ENCODE measurements at places on chromosomes 11 and 22.

- DNase-seq = no peak
Observed at GRCh38 chr11:33940538-33940815, 48.6 kb upstream of the LMO2 start.

DNA sequence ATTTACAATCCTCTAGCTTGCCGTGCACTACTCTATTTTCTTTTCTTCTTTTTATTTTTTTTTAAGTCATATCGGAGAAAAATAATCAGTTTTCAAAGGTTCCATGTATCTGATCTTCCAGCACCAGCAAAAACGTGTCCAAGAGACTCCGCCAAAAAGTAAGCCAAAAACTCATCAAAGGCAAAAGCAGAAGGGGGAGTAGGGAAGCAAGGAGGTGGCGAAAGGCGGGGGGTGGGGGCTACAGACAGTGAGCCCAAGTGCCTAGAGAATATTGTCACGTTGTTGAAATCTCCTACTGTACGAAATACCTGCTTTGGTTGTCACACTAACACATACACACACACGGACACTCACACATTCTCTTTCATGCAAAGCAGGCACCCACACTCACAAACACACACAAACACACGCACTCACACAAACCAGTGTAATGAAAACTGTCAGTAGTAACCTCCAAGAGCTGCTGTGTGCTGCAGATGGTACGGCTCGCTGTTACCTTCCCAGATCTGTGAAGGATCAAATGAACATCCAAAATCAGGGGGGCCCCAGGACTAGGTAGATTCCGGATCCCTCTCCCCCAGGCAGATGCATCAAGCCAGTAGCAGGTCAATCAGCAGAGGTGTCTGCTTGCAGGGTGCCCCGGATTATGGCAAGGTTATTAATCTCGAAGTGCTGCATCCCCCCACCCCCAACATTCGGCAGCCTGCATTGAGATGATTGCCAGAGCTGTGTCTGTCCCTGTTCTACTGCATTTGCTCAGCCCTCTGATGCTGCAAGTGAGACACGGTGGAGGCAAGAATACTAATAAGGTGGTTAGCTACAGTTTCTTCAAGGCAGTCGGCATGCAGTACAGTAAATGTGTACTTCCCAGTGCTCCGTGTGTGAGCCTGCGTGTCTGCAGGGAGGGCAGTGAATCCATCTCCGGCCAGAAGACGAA, at the start of gene LRRC4C:
TSS of gene LRRC4C (minus strand) at position 188 of the 937 bp plus-strand sequence.
- no peak for DNase-seq

DNA sequence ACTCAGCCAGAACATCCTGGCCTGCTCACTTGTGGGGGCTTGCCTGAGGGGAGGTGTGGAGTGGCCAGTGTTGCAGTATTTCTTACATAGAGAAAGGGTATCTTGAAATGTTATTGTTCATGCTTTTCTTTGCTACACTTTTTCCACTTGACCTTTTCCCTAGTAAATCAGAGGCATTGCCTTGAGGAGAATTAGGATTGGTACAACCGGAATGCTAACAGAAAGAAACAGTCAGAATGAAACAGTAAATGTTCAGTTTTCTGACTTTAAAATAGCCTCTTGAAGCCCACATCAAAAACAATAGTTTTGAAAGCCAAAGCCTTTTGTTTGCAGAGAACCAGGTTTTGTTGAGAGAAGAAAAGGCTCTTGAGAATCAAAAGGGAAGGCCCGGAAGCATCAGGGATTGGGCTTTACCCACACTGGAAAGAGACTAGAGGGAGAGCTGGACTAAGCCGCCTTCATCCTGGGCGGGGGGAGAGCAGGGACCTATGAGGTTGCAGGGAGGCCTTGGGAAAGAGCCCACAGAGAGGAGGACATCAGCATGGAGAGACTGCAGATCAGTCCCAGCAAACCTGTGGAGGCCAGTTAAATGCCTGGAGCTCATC, 12.4 kb downstream of the ADM start:
- no peak for DNase-seq

DNA sequence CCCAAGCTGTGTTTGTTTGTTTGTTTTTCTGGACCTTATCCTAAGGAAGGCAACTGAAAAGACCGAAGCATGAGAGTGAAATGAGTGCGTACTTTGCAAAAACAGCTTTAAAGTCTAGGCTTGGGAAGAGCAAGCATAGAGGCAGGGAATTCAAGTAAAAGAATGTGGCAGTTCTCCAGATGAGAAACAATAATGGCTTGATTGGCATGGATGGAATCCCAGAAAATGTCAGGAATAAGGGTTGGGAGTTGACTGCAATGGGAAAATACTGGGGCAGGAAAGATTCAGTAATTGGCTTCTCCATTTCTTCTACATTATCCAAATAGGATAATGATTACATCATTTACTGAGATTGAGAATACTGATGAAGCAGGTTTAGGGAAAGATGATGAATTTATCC, 17.5 kb downstream of the SAAL1 start:
- DNase-seq = no peak

GRCh38 chr11:118412921-118413320, 11.5 kb downstream of the ATP5MG start:
- DNase-seq = no peak

DNA sequence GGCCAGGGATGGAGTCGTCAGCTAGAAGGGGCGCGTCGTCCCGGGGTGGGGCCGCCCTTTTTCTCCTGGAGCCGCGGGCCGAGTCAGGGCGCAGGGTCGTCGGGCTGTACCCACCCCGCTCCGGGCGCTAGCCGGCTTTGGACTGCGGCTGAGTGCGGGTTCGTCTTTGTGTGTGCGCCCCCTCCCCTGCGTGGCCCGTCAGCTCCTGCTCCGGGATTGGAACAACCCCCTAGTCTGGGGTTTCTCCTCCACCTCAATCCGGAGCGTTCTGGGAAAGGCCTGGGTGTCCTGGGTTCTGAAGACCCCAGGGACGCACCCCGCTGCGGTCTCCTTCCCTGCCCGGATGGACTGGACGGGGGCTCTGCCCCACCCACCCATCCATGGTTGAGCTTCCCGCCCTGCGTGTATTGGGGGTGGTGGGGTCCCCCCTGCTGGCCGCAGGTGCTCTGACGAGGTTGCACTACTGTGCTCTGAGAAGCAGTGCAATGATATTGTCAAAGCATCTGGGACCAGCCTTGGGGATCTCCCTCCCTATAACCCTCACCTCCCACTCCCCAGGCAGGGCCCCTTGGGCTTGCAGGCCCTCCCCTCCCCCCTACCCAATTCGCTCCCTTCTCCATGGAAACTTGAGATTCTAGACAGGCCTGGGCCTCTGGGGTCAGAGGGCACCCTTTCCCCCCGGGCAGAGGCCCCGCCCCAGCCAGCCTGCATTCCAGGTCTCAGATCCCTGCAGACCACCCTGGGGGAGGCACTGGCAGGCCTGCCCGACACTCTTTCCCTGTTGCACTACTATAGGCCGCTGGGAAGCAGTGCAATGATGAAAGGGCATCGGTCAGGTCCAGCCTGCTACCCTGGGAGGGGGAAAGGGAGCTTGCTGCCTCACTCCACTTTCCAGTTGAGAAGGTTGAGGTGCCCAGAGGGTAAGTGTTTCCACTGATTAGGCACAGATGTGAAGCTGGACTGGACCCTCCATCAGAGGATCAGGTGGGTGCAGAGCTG, 10.7 kb downstream of the SDF2L1 start:
- no peak for DNase-seq

DNA sequence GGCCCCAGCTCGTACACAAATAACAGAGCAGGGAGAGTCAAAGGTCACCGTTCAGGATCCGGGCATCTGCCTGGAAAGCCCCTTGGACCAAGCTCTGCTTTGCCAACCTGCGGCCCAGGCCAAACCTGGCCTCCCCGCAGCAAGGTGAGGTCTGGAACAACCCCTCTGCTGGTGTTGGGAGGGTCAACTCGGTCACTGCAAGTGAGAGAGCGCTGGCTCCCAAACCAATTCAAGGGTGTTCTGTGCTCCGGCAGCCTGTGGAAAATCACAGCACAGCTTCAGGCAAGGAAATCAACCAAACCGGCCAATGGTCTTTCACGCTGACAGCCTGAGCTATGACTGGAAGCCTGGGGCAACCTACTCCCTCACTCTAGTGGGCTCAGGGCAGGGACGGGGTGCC, 63.4 kb downstream of the MYH9 start:
- no peak for DNase-seq

GRCh38 chr11:93700830-93701229, 39.3 kb downstream of the CEP295 start:
- DNase-seq = no peak

- no peak for DNase-seq
Observed at GRCh38 chr11:134425816-134426536, 13.9 kb upstream of the B3GAT1 start.

DNA sequence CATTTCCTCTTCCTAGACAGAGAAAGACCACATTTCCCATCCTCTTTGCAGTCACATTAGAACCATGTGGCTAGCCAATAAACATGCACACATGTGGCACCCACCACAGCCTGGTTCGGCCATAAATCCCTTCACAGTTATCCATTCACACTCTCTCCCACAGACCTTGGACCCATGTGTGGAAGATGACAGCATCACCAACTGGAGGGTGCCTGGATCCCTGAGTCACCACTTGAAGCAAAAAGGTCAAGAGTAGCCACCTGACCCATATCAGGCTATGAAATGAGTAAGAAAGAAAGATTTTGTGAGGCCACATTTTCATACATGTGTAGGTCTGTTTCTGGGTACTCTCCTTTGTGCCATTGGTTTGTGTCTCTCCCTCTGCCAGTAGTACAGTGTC, 9.0 kb upstream of the TMEM121B start:
- no peak for DNase-seq

Measured in activated naive CD4-positive, alpha-beta T cell treated with Interleukin-2 at 50 U/mL for 16 hours (primary cell).